Pons (tissue), 1 donor: ENCODE measurements at places on chromosomes 16 and 17.

- DNase-seq = peak; percentile 94
Observed at GRCh38 chr17:68910251-68910705, 44.9 kb downstream of the ABCA8 start.

- no peak for DNase-seq
Observed at GRCh38 chr16:62751218-62751617, 715.0 kb upstream of the CDH8 start.

DNA sequence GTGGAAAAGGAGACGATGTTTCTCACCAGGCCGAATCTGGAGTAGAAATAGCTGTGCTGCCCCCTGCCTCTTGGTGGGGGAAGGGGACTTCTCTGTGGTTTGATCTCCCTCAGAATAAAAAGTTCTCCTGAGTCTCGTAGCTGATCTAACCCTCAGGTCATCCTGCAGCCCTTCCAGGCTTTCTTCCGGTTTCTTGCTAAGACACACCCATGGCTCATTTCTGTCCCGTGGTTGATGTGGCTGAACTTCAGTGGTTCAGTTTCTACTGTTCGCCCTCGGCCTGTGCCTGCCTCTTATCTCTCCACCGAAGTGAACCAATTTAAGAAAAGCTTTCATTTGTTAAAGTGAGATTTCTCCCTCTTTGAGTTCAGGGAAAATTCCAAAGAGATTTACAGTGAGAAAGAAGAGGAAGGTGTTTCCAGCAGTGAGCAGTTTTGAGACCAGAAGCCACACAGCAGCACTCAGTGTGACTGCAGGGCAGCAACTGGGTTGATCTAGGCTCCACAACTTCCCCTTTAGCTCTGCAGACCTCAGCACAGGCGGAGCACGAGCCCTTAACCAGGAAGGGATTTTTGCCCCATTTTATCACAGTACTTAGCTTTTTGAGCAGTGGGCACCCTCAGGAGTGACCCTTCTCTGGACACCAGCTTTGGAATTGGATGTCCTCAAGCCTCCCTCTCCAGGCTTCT, 34.9 kb upstream of the CACNG5 start:
- peak; percentile 63 for DNase-seq

DNA sequence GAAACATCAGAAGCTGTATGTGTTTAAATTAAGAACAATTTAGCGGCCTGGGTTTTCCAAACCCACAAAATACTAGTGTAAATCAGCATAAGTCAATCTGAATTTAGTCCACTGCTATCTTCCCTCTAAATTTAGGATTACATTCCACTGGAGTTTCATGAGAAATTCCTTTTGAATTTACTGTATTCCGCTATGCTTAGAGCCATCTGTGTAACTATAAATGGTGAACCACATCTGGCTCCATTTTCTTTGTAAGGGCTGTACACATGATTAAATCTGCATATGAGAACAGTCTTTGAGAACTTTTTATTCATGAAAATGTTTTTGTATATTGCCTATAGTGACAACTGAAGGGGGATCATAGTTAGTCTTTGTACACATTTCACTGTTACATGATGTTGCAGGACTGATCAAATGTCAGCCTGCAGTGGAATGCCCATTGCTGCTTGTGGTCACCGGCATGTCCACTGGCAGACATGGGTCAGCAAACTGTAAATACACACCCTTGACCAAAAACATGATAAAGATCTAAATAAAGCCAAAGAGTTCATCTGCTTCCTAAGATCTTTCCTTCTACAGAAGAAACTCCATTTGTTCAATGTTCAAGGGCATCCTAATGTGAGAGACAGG, 36.8 kb downstream of the RPGRIP1L start:
- DNase-seq = no peak

DNA sequence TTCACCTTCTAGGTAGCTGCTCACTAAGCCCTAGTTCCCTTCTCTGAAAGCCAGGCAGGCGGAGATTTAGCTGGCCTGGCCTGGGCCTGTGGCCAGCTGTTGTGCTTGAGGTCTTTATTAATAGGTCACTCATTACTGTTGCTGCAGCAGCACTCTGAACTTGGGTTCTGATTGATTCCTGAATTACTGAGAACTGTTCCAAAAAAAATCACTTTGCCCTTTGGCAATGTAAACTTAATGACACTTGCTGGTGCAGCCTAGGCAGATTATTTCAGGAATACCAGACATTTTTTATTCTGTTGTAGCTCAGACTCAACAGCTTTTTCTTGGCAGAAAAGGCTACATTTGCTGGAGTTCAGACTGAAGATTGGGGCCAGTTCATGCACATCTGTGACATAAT, 2.7 kb downstream of the TOM1L1 start:
- DNase-seq = peak; percentile 30

- peak; percentile 39 for DNase-seq
Observed at GRCh38 chr17:31550389-31551056, 159.0 kb downstream of the RAB11FIP4 start.

GRCh38 chr17:81173762-81174155, 7.7 kb upstream of the AATK start:
- DNase-seq = no peak

GRCh38 chr17:38454532-38454931, 26.3 kb downstream of the ARHGAP23 start:
- peak; percentile 96 for DNase-seq

DNA sequence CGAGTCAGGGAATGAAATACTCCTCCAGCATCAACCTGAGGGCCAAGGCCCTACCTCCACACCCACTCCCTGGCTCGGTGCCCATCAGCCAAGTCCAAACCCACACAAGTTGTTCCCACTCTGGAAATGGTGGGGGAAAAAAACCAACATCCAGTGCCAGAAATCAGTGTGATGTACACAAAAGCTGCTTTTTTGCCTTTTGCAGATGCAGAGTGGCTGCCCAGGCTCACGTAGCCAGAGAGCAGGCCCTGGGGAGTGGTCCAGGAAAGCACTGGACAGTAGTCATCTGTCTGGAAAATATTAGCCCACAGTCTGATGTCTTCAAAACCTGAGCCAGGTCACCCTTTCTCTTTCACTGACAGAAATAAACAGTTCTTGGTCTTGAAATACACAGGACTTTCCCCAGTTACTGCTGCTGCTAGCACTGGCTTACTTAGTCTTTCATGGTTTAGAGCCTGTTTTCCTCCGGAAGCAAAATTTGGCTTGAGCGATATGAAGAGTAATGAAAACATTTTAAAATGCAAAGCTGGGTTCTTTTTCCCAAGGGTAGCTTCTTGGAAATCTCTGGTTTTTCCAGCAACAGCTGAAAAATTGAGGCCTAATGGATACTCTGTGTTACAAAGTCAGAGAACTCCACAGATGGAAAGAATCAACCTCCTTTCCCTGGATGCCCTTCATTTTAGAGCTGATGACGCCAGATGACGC, 18.2 kb upstream of the NOS2 start:
- DNase-seq = no peak

DNA sequence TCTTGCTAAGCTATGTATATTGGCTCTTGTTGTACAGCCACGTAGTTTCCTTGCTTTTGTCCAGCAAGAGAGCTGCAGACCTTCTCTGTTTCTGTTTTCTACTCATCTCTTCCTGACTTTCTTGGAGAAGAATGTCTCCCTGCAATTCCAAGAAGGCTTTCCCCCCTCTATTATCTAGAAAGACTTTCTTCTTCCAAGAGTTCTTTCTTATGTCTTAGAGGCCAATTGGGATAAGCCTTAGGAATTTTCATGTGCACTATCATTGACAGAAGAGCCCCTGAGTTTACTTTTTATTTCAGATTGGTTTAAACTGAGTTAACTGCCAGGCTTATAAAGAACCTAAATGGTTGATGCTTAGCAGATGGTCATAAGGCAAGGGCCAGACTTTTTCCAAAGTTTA, 9.0 kb downstream of the CAPNS2 start:
- DNase-seq = no peak

GRCh38 chr17:76951375-76951905, 83.2 kb downstream of the MGAT5B start:
- DNase-seq = no peak

DNA sequence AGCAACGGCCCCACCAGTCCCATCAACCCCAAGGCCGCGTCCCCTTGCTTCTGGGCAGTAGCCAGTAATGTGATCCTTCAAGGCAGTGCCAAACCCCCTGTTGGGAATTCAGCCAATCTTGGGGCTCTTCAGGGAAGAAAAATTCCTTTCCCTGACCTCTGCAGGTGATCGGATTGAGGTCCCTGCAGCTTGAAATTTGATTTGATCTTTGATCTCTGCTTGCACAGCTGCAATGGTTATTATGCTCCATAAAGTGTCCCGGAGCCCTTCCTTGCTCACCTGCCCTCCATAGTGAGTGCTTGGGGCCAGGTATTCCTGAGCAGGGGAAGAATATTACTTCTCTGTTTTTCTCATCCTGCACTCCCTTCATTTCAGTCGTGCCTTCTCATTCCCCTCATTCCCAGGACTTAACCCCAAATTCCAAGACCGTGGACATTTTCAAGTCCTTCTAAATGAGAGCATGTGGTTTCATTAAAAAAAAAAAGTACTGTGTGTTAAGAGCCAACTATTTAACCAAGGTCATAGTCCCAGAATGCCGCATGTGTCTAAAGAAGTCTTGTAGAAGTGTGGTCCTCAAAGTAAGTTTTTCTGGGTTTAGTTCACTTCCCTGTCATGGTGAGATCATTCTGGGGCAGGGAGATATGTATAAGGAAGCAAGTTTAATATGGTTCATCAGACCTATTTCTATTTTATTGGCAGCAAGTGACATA, 56.3 kb downstream of the SOX9 start:
- no peak for DNase-seq

DNA sequence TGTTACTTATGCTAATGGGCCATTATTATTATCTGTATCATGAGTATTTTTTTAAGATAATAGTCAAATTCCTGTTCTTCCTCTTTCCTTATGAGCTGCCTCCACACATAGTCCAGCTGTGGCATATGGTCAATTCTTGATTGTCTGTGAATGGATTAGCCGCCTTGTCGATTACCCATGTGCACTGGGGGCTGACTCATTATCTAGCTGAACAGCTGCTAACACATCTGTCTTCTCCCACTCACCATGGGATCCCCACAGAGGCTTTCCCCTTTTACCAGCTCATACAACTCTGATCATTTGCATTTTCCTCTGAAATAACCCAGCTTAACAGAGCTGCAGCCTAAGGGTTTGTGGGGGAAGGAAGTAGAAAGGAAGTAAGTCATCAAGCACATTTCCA, 915.0 kb downstream of the CDH11 start:
- no peak for DNase-seq

DNA sequence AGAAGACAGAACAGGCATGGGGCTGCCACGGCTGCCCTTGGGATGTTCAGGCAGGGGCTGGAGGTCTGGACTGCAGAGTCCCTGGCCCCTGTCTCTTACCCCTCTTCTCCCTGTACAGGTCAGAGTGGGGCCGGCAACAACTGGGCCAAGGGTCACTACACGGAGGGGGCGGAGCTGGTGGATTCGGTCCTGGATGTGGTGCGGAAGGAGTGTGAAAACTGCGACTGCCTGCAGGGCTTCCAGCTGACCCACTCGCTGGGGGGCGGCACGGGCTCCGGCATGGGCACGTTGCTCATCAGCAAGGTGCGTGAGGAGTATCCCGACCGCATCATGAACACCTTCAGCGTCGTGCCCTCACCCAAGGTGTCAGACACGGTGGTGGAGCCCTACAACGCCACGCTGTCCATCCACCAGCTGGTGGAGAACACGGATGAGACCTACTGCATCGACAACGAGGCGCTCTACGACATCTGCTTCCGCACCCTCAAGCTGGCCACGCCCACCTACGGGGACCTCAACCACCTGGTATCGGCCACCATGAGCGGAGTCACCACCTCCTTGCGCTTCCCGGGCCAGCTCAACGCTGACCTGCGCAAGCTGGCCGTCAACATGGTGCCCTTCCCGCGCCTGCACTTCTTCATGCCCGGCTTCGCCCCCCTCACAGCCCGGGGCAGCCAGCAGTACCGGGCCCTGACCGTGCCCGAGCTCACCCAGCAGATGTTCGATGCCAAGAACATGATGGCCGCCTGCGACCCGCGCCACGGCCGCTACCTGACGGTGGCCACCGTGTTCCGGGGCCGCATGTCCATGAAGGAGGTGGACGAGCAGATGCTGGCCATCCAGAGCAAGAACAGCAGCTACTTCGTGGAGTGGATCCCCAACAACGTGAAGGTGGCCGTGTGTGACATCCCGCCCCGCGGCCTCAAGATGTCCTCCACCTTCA, 11.7 kb downstream of the TUBB3 start:
- no peak for DNase-seq

GRCh38 chr17:57154921-57155320, 69.9 kb downstream of the AKAP1 start:
- DNase-seq = no peak

DNA sequence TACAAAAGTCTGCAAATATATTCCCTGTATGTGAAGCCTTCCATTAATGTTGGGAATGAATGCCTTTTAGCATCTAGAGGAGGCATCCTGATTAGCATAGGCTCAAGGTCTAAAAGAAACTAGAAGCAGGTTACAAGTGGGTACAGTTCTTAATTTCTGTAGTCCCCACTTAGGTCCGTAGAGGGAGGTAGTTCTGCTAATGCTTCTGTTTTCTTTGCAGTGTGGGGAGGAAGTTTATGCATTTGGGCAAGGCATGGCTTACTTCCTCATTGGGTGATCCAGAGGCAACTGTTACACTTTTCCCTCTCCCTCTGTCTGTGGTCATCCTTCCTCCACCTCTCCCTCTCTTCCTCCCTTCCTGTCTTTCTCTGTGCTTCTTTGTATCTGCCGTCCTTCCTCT, 108.4 kb upstream of the ZKSCAN2 start:
- DNase-seq = peak; percentile 19

DNA sequence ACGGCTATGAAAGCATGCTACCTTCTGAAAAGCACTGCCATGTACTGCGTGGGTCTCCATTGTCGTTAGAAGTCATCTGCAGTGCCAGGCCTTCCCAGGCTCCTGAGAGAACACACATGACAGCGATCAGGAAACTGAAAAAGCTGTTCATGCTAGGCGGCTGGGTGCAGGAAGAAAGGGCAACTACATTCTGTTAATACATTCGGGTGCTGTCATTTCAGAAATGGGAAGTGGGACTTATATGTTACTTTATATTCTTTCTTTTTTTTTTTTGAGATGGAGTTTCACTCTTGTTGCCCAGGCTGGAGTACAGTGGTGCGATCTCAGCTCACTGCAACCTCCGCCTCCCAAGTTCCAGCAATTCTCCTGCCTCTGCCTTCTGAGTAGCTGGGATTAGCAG, 19.9 kb downstream of the CFAP20 start:
- DNase-seq = no peak

- no peak for DNase-seq
Observed at GRCh38 chr17:31967648-31968047, 30.8 kb downstream of the SUZ12 start.

GRCh38 chr16:80369138-80369958, 171.4 kb upstream of the DYNLRB2 start:
- peak; percentile 49 for DNase-seq

- peak; percentile 44 for DNase-seq
Observed at GRCh38 chr16:69105501-69106361, at the start of gene HAS3. Gene HAS3 (plus strand): TSS chr16:69105653. CDS start chr16:69109396, 3,743 bp downstream.

DNA sequence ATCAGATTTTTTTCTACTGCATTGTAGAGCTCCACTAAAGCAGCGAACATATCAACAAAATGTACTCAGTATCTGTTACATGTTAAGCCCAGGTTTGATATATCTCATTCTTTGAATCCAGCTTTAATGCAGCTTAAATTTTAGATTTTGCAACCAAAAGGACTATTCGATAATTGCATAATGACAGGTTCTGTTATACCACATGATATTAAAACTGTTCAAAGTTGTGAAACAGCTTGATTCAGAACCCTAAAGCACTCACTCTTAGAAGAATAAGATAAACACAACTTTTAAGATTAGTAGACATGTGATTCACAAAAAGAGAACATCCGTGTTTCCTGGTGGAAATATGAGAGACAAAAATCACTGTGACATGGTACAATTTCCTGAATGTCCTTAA, 427.9 kb downstream of the CDH11 start:
- DNase-seq = no peak
